ENCODE measurements at places on chromosomes 1 and 21. TPM values are rescaled to one million over a fixed set of nuclear protein-coding genes. Genes with fewer than 3 reads are reported as not detected.

TIE1 gene
- total RNA-seq = 7.6 TPM

GRCh38 chr1:222084048-222084447, 342.2 kb upstream of the DUSP10 start:
- no peaks in the 10 kb centered on the region for H3K36me3 ChIP-seq
- H3K27ac ChIP-seq = no peak overlapping the region
- H3K4me1 ChIP-seq = peaks cover 3% of the 10 kb centered on the region

DNA sequence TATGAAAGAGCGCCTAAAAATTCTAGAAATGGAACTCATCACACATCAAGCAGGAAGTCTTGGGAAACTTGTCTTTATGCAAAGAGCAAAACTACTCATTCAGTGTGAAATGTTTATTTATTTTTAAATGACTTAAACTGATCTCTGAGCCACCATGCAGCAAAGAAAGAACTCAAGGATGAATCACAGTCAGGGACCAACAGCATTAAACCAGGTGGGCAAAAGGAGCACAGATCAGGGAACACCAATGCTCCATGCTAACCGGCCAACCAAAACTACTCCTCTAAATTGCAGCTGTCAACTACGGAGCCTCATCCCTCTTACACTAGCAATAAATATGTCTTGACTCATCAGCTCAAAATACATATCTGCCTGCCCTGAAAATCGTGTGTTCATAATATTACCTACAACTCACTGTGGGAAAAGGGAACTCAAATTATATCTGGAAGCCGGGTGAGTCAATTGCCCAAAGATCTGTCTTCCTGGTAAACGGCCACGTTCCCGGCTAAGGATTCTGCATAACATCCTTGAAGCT, 129.2 kb downstream of the PTPN14 start:
- no peak for DNase-seq
- no peaks in the 10 kb centered on the region for H3K4me1 ChIP-seq
- H3K27me3 ChIP-seq = no peaks in the 10 kb centered on the region
- H3K36me3 ChIP-seq = no peaks in the 10 kb centered on the region

ACTA1 gene
- total RNA-seq = 0.26 TPM

UTP11 gene
- total RNA-seq = 56.1 TPM

VSIG8 gene
- 7.8 TPM for total RNA-seq

PKP1 gene
- total RNA-seq = 706 TPM

All from esophagus squamous epithelium (tissue), 5 donors.